Sigmoid colon (tissue), 7 donors: ENCODE measurements at places on chromosomes 1 and 21. TPM values are rescaled to one million over a fixed set of nuclear protein-coding genes. Genes with fewer than 3 reads are reported as not detected.

DNA sequence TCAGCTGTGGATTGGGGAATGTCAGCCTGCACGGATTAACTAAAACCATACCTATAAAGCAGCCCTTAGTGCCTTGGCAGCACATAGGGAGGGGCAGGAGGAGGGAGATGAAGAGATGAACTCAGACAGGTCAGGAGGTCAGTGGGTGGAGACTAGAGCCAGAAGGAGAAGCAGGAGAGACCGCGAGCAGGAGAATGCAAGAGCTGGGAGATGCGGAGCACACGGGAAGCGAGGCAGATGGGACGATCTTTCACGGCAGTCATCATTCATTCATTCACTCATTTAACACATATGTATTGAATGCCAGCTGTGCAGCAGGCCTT is 41.9 kb downstream of the NEK2 start:
- no peak for DNase-seq

GRCh38 chr1:3024588-3024987 is 3.3 kb downstream of the ACTRT2 start:
- peak; percentile 7 for DNase-seq

DNA sequence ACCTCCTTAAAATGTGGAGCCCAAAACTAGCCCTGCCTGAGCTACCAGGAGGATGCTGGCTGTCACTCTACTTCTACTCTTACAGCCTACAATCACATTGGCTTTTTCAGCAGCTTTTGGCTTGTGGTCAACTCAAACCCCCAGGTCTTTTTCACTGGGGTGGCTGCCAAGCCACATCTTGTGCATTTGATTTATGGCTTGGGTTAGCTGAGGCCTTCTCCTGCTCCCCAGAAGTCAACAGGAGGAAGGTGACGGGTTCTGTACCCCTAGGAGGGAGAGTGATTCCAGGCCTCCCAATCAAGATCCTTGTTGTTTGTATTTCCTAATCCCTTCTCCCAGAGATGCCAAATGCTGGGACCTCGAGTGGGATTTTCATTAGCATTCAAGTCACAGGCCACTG is 124.3 kb downstream of the LACTBL1 start:
- DNase-seq: no peak

DNA sequence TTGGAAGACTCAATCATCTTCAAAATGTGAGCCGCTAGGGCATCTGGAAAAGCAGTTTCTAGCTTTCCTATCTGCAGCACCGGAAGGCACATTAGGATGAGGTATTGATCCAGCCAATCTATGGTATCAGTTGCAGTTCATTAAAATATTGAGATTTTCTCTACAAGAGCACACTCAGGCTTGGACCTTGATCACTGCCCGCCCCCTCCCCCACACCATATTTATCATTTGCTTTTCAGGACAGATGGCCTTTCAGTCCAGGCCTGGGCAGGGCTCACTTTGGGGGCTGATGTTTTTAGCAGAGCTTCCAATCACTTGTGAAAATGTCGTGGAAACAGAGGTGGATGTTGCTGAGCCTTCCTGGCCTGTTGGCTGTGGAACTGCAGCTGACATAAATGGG is 17.5 kb downstream of the LHX4 start:
- DNase-seq: peak; percentile 39

DNA sequence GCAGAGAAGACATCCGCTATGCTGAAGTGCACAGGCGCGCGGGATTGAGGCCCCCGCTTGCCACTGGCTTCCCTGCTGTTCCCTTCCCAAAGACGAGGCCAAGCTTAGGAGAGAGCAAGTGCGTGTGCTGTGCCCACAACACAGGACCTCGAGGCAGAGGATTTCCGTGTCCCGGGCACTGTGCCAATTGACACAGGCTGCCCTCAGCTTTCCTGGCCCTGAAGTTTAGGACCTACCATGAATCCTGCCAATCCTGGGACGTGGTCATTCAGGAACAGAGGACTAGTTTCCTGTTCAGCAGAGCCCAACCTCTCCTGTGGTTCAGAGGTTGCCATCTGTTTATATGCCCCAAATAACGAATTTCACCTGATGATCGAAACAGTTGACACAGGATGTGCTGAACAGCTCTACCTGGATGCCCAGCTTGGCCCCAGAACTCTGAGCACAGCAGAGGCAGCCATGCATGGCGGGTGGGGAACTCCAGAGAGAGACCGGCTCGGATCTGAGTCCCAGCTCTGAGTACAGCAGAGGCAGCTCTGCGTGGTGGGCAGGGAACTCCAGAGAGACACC is 22.0 kb downstream of the SLC37A1 start:
- peak; percentile 61 for DNase-seq

DNA sequence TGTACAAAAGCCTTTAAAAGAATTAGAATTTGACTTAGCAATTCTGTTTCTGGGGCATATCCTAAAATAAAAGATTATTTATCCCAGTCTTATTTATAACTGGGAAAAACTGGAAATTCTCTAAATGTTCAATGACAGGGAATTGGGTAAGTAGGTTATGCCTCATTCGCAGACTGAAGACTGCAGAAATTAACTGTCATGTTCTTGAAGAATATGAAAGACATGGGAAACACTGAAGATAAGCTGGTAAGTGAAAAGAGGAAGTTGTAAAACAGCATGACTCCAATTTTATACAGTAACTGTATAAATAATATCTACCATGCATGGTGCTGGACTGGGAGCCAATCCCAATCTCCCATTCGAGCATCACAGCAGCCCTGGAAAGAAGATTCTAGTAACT is 50.6 kb upstream of the SLC2A1 start:
- DNase-seq: no peak

DNA sequence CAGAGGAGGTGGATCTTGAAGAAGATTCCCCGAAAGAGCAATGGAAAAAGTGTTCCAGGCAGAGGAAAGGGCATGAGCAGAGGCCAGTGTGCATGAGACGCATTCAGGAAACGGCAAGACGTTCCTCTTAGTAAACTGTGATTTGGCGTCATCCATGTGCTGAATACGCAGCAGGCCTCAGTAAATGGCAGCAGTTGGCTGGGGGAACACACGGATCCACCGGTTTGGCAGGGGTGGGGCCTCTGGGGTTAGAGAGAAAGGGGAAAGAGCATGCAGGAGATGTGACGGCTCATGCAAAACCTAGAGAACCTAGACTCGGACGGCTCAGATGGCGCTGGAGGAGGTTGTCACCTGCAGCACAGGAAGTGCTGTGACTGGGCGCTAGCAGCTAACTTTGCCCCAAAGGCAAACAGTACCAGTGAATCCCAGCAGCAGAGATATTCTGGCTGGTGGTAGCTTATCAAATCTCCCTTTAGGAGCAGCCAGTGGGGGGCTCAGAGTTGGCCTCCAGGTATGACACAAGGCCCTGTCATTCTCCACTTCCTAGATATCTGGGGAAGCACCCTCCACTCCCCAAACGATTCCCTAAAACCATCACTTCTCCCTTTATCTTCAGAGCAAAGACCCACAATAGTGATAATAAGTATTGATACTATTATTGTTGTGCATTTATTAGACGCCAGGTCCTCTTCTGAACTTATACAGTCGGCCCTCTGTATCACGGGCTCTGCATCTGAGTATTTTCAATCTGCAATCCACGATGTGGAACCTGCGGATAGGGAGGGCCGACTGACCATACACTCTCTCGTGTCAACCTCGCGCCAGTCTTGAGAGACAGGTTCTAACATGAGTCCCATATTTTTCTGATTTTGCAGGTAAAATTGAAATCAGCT is 7.6 kb downstream of the LAPTM5 start:
- DNase-seq: no peak

DNA sequence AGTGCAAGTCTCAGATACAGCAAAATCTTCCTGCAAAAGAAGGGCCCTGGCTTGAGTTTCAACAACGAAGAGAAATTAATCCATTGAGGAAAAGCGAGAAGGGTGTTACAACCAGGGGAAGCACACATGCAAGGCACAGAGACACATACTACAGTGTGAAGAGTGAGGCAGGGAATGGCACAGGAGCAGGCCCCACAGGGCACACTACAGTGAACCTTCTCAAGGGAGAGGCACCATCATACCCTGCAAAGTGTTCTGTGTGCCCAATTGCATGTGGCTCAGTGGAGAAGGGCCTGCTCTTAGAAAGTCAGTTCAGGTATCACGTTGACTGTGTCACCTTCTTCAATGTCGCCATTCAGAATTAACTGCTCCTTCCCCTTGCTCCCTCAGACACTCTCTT is 60.3 kb downstream of the LMX1A start:
- no peak for DNase-seq

- peak; percentile 73 for DNase-seq
Observed at GRCh38 chr1:15848143-15848928, 829 bp downstream of the SPEN start.

DNA sequence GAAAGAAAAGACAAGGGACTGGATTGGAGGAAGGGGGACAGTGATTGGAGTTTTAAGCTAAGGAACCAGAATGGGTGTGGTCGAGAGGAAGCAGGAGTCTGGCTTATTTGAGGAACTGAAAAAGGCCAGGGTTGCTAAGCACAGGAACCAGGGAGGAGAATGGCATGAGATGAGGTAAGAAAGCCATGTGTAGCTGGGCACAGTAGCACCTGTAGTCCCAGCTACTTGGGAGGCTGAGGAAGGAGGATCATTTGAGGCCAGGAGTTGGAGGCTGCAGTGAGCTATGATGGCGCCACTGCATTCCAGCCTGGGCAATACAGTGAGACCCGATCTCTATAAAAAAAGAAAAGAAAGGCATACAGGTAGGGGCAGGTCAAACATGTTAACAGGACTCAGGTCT is 8.1 kb upstream of the KHDRBS1 start:
- DNase-seq: no peak

GRCh38 chr21:45542667-45543370 is 579 bp upstream of the SLC19A1 start:
- DNase-seq: peak; percentile 74

- DNase-seq: no peak
Observed at GRCh38 chr1:224266105-224266914, 63.7 kb downstream of the NVL start.

DNA sequence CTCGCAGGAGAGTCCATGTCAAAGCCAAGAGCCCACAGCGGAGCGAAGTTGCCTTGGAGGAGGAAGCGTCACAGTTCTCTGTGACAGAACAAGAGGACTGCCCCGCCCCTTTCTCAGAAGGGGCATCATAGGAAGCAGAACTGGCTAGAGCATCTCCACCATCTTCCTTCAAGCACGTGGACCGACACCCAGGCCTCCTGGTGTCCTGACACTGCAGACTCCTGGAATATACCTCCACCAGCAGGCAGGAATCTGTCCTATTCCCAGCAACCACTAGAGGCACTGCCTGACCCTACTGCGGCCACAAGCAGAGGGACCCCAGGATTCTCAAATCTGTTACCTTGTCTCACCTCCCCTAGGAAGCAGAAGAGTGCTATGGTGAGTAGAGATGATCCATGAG is 37.8 kb downstream of the GPA33 start:
- no peak for DNase-seq

DNA sequence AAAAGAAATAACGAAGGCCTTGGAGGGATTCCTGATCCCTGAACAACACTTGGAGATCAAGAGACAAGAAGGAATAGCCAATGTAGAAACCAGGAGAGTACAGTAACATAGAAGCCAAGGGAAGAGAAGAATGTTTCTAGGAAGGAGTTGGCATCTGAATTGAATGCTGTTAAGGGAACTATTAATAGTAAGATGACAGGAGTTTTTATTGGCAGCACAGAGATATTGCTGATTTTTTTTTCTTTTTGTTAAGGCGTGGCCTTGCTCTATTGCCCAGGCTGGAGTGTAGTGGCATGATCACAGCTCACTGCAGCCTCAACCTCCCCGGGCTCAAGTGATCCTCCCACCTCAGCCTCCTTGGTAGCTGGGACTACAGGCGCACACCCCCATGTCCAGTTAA is 9.6 kb upstream of the SFT2D2 start:
- DNase-seq: no peak

- DNase-seq: no peak
Observed at GRCh38 chr1:218377143-218377660, 32.1 kb downstream of the TGFB2 start.

GRCh38 chr1:52203935-52204625 is 62.2 kb downstream of the ZFYVE9 start:
- no peak for DNase-seq

DNA sequence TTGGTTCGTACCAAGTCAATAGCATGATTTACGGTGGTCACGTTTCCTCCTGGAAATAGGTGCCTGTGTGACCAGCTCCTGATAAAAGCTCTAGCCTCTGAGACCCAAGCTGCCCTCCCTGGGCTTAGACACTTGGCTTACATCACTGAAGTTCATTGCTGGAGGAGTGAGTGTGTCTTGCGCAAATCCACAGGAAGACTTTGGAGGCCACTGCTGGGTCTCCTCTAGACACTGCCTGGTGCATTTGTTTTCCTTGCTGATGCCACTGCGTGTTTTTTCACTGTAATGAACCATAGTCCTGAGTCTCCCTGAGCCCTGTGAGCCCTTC is 230.6 kb downstream of the DSCAM start:
- DNase-seq: no peak

- no peak for DNase-seq
Observed at GRCh38 chr1:196078691-196079090, 529.5 kb downstream of the KCNT2 start.

GRCh38 chr1:173063171-173063570 is 12.4 kb upstream of the TNFSF18 start:
- no peak for DNase-seq

- no peak for DNase-seq
Observed at GRCh38 chr21:40622531-40622930, 224.4 kb downstream of the DSCAM start.

Gene ATP6V1G3
- total RNA-seq: not detected

Gene SPRR1B
- not detected for total RNA-seq

Gene MYOG
- not detected for total RNA-seq

Gene FAM163A
- total RNA-seq: 0.36 TPM

Gene PTBP2
- 136 TPM for total RNA-seq

Gene FAM229A
- total RNA-seq: 5.7 TPM

Gene FAM151A
- total RNA-seq: not detected

Gene CASP9
- 8.6 TPM for total RNA-seq

Gene CSF3R
- 8.2 TPM for total RNA-seq
